Activated CD4-positive, CD25-positive, alpha-beta regulatory T cell treated with anti-CD3 and anti-CD28 coated beads, Interleukin-2, amount 50 U/mL, for 24 hours (primary cell): ENCODE measurements at places on chromosomes 16 and 17.

DNA sequence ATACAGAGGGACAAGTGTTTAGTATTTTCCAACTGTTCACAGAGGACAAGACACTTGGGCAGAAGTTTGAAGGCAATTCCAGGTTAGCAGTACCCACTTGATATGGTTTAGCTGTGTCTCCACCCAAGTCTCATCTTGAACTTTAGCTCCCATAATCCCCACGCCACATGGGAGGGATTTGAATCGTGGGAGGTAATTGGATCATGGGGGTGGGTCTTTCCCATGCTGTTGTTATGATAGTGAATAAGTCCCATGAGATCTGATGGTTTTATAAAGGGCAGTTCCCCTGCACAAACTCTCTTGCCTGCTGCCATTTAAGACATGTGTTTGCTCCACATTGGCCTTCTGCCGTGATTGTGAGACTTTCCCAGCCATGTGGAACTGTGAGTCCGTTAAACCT lies 668.9 kb downstream of the MAF start:
- no peak for ATAC-seq

- ATAC-seq: no peak
Measured at GRCh38 chr17:17988427-17988945, 15.8 kb downstream of the DRC3 start.

- ATAC-seq: no peak
Measured at GRCh38 chr17:13510062-13510461, 91.7 kb downstream of the HS3ST3A1 start.

- ATAC-seq: peak; percentile 5
Measured at GRCh38 chr16:71426880-71427615, 14.8 kb downstream of the TLE7 start.

DNA sequence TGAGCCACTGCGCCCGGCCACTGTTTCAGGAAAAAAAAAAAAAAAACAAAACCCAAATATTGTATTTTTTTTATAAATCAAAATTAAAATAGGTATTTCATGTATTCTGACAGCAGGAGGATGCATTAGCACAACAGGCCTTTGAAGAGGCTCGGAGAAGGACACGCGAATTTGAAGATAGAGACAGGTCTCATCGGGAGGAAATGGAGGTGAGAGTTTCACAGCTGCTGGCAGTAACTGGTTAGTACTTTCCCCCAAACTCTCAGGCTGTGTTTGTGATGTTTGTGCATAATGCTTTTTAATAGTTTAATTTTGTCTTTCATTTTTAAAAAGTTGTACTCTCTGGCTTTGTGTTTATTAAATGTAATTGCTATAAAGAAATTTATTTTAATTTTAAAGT lies 27.6 kb upstream of the PHAF1 start:
- ATAC-seq: no peak

GRCh38 chr17:8643855-8644506 lies 13.5 kb upstream of the MYH10 start:
- ATAC-seq: no peak

DNA sequence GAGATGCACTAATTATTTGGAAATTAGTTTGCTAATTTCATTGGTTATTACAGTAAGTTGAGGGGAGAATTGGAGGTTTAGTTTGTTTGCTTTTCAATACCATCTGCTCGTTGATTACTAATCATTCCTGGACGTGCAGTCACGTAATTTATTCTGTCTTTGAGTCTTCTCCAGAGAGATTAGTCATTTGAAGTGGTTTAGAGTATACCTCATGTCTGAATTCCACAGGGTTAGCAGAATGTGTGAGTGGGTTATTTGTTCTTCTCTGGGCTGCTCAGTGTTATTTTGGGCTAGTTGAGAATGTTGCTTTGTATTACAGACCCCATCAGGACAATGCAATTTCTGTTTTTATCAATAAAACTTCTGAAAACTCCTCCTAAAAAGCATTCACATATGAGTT lies 265.0 kb downstream of the RBFOX1 start:
- no peak for ATAC-seq

- ATAC-seq: no peak
Measured at GRCh38 chr16:466651-467050, 41.2 kb downstream of the RAB11FIP3 start.

GRCh38 chr17:81153340-81153803 lies 11.9 kb upstream of the PVALEF start:
- ATAC-seq: no peak

DNA sequence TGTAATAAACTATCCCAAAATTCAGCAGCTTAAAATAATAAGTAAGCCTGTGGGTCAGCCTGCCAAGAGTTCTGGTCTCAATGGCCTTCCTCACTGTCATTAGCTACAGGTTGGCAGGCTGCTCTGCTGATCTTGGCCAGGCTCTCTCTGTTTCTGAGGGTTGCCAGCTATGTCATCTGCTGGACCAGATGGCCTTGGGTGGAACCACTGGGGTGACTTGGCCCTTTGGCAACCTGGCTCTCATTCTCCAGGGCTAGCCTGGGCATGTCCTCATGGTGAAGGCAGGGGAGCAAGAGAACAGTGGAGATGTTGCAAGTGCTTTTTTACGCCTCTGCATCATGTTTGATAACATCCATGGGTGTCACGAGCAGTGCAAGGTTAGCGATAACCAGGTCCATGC lies 13.9 kb downstream of the ITGAM start:
- no peak for ATAC-seq

DNA sequence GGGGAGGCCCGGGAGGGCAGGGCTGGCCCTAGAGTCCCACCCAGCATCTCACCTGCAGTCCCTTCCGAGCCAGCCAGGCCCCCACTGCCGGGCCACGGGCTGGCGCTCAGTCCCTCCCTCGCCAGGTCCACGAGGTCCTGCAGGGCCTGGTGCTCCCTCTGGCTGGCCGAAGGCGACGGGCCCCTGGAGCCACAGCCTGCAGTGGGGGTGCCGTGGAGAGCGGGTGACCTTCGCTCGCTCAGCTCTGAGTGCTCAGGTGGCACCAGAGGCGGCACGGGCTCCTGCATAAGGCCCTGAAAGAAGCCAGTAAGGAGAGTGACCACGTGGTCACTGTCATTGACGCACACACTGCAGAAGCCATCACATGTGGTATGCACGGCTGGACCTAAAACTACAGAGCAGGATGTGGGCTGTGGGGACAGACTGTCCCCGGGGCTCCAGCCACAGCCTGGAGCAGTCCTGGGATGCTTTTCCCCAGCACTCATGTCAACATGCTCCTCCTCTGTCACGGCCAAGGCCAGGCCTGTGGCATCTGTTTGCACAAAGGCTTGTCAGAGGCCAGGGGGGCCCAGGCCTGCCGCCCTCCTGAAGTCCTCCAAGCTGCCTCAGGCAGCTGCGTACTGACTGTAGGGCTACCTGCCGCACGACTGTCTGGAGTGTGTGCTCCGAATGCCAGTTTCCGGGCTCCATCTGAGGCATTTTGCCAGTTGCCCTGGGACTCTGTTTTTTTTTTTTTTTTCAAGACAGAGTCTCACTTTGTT lies 15.1 kb downstream of the SLX4 start:
- no peak for ATAC-seq

DNA sequence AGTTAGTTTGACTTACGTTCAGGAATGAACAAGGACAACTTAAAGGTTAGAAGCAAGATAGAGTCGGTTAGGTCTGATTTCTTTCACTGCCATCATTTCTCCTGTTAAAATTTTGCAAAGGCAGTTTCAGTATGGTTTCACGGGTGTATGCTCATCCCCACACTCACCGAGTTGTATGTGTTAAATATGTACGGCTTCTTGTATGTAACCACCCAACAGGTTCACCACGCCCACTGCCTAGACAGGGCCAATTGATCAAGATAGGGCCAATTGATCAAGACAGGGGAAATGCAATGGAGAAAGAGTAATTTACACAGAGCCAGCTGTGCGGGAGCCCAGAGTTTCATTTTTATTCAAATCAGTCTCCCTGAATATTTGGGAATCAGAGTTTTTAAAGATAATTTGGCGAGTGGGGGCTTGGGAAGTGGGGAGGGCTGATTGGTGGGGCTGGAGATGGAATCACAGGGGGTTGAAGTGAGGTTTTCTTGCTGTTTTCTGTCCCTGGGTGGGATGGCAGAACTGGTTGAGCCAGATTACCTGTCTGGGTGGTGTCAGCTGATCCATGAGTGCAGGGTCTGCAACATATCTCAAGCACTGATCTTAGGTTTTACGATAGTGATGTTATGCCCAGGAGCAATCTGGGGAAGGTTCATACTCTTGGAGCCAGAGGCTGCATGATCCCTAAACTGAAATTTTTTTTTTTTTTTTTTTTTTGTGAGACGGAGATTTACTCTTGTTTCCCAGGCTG lies 62.4 kb upstream of the PLCG2 start:
- peak; percentile 29 for ATAC-seq

DNA sequence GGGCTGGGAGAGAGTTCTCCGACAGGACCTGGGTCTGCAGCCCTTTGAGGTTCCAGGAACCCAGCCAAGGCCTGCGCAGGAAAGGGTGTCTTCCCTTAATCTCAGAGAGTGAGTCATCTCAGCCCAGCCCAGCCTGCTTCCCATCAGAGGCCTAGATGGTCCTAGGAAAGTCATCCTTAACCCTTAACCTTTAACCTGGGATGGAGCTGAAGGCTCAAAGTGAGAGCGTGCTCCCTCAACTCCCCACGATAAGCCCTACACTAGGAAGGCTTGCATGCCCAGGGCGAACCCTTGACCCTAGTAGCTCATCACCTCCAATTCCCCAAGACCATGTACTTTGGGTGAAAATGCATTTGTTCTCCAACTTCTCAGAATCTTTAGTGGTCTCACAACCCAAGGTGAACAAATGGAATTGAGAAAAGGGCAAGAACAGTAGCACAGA lies 4.8 kb upstream of the ATXN7L3 start:
- ATAC-seq: no peak

GRCh38 chr17:30393491-30393890 lies 14.8 kb downstream of the CPD start:
- no peak for ATAC-seq

GRCh38 chr16:12545792-12546342 lies 257.8 kb downstream of the CPPED1 start:
- ATAC-seq: no peak

DNA sequence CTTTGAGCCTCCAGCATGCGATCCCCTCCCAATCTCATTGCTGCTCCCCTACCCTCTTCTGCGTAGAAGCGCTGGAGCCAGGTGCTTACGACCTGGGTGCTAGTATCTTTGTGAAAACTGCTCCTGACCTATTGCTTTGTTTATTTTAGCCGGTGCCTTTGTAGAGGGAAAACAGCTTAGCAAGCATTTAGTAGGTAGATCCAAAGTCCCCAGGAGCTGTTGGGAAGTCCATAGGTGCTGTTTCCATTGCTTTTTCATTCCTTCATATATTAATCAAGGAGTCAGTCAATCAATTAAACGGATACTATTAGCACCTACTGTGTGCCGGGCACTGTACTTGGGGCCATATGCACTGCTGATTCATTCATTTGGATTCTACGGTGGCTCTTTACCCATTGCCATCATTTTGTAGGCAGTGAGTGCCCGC lies 497.6 kb downstream of the WWOX start:
- no peak for ATAC-seq

GRCh38 chr17:79005063-79005861 lies 4.3 kb downstream of the CANT1 start:
- ATAC-seq: no peak

DNA sequence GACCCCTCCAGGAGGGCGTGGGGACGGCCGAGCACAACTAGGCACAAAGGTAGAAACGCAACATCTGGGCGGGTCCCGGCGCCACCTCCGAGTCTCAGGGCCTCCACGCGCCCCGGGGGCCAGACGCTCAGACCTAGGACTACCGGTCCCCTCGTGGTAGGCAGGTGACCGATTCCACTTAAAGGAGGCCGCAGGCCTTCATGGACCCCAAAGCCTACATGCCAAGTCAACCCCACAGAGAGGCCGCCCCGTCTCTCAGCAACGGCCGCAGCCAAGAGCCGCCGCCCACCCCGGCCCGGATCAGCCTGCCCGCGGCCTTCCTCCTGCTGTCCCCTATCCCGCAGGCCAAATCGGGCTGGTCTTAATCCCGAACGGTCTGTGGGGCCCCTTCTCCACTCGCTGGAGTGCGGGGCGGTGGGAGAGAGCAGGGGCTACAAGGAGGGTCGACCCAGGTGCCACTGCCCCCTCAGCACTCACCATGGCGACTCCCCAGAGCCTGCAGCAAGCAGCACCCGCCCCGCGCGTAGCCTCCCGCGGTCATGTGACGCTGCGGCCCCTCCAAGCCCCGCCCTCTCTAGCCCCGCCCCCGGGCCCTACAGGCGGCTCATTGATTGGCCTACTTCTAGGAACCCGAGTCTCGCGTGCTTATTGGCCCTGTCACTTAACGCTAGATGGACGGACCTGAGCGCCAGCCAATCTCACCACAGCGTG lies at the start of gene VPS35:
Gene VPS35 (minus strand): TSS at position 525 of the 711 bp plus-strand sequence. CDS start 45 bp downstream, at position 480.
- peak; percentile 92 for ATAC-seq

DNA sequence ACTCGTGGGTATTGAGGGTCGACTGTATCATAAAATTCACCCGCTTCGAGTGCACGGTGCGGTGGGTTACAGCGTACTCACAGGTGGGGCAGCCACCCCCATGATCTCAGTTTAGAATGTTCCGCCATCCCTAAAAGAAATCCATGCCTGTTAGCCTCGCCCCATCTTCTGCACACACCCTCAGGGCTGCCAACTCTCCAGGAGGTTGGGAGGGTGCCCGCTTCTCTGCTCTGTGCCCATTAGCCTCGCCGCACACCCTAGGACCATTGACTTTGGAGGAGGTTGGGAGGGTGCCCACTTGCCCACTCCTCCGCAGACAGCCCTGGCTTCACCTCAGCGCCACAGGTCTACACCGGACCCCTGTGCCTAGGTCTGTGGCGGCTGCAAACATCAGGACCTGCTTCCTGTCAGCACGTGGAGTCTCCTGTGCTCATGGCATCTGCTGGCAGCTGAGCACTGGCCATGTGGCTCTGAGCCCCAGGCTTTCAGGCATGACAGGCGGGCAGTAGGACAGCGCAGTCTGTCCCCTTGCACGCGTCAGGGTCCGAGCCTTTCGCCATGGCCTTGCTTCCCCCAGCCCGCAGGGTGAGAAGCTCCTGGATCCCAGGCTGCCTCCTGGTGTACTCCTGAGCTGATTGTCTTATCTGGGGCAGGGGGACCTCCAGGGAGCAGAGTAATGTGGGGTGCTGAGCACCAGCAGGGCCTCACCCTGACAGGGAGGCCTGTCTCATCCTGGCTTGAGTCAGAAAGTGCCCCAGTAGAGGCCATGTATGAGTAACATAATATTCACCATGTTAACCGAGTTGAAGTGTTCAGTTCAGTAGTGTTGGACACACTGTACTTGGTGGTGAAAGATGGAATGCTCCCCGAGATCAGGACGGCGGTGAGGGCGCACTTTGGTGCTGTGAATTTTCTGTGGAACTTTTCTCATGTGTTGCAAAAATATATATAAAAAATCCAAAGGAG lies 21.9 kb downstream of the NME3 start:
- no peak for ATAC-seq
